ENCODE measurements at places on chromosomes 16 and 17. TPM values are rescaled to one million over a fixed set of nuclear protein-coding genes. Genes with fewer than 3 reads are reported as not detected.
A peak's percentile ranks its signal among the peaks of the same experiment; 100 is the strongest.

- no peaks in the 10 kb centered on the region for H3K27me3 ChIP-seq
- H3K36me3 ChIP-seq: no peaks in the 10 kb centered on the region
- no peak overlapping the region for H3K4me3 ChIP-seq
These were observed 18.0 kb downstream of the CA5A start for GRCh38 chr16:87918338-87918737.

DNA sequence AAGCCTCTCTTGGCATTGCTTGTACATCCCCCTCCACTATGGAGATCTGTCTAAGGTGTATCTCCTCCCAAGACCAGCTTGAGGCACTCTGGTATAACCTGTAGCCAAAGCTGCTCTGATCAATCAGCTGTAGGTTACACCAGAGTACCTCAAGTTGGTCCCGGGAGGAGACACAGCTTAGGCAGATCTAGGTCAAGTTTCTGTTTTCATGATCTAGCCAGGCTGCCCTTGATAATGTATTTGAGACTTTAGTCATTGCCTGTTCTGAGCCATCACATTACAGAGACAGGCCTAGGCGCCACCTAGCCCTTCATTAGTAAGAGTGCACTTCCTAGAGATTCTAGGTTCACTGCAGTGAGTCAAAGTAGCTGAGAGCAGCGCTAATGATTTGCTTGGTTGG lies 31.4 kb downstream of the ASGR1 start:
- H3K4me3 ChIP-seq: no peak overlapping the region
- no peaks in the 10 kb centered on the region for H3K4me1 ChIP-seq
- H3K27ac ChIP-seq: no peak overlapping the region
- H3K27me3 ChIP-seq: no peaks in the 10 kb centered on the region
- no peak for DNase-seq

DNA sequence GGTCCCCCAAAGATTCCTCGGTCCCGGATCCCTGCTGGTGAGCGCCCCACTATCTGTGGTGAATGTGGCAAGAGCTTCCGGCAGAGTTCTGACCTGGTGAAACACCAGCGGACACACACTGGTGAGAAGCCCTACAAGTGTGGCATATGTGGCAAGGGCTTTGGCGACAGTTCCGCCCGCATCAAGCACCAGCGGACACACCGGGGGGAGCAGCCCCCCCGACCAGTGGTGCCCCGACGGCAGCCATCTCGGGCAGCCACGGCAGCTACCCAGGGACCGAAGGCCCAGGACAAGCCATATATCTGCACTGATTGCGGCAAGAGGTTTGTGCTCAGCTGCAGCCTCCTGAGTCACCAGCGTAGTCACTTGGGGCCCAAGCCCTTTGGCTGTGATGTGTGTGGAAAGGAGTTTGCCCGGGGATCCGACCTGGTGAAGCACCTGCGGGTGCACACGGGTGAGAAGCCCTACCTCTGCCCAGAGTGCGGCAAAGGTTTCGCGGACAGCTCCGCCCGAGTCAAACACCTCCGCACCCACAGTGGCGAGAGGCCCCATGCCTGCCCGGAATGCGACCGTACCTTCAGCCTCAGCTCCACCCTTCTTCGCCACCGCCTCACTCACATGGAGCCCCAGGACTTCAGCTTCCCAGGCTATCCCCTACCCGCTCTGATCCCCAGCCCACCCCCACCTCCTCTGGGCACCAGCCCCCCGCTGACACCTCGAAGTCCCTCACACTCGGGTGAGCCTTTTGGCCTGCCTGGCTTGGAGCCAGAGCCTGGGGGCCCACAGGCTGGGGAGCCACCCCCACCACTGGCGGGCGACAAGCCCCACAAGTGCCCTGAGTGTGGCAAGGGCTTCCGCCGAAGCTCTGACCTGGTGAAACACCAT lies 2.8 kb downstream of the ZNF48 start:
- H3K4me3 ChIP-seq: no peak overlapping the region
- no peak for DNase-seq
- H3K36me3 ChIP-seq: peaks cover 11% of the 10 kb centered on the region
- H3K4me1 ChIP-seq: peaks cover 15% of the 10 kb centered on the region
- H3K27ac ChIP-seq: no peak overlapping the region

- H3K27ac ChIP-seq: peak overlapping the region; percentile 35
- no peak for DNase-seq
- H3K27me3 ChIP-seq: no peaks in the 10 kb centered on the region
- no peak overlapping the region for H3K4me3 ChIP-seq
- no peaks in the 10 kb centered on the region for H3K36me3 ChIP-seq
- peaks cover 2% of the 10 kb centered on the region for H3K4me1 ChIP-seq
These were observed 80.8 kb downstream of the GAS7 start for GRCh38 chr17:10117581-10118001.

GRCh38 chr16:7518158-7518557 lies 185.5 kb downstream of the RBFOX1 start:
- H3K27ac ChIP-seq: no peak overlapping the region
- H3K27me3 ChIP-seq: no peaks in the 10 kb centered on the region
- no peaks in the 10 kb centered on the region for H3K36me3 ChIP-seq
- no peak for DNase-seq
- H3K4me1 ChIP-seq: no peaks in the 10 kb centered on the region

GRCh38 chr16:72876981-72877373 lies 171.0 kb downstream of the ZFHX3 start:
- H3K36me3 ChIP-seq: no peaks in the 10 kb centered on the region
- no peak for DNase-seq
- H3K27me3 ChIP-seq: no peaks in the 10 kb centered on the region
- H3K4me3 ChIP-seq: no peak overlapping the region

DNA sequence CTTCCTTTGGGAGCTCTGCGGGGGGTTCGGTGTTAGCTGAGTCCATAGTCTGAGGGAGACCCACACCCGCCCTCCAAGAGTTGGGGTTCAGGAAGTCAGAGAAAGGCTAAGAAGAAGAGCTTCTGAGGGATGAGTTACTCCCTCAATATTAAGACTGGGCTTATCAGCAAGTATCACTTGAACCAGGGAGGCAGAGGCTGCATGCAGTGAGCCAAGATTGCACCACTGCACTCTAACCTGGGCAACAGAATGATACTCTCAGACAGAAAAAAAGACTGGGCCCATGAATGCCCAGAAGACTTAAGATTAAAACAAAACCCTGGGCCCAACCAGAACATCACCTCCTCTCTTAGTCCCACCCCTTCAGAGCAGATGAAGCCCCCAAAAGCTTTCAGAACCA lies 6.0 kb downstream of the NKIRAS2 start:
- no peak for DNase-seq
- peaks cover 17% of the 10 kb centered on the region for H3K36me3 ChIP-seq
- H3K27me3 ChIP-seq: no peaks in the 10 kb centered on the region
- peaks cover 15% of the 10 kb centered on the region for H3K4me1 ChIP-seq
- H3K27ac ChIP-seq: no peak overlapping the region

- H3K36me3 ChIP-seq: no peaks in the 10 kb centered on the region
- H3K27me3 ChIP-seq: no peaks in the 10 kb centered on the region
- no peak overlapping the region for H3K27ac ChIP-seq
- no peak overlapping the region for H3K4me3 ChIP-seq
- no peaks in the 10 kb centered on the region for H3K4me1 ChIP-seq
These were observed 69.2 kb upstream of the DOC2B start for GRCh38 chr17:250487-251300.

- H3K36me3 ChIP-seq: no peaks in the 10 kb centered on the region
- no peak overlapping the region for H3K4me3 ChIP-seq
- no peak for DNase-seq
- H3K27me3 ChIP-seq: no peaks in the 10 kb centered on the region
- H3K27ac ChIP-seq: no peak overlapping the region
- no peaks in the 10 kb centered on the region for H3K4me1 ChIP-seq
These were observed 33.9 kb downstream of the COTL1 start for GRCh38 chr16:84583995-84584394.

The TNS4 gene
- total RNA-seq: 0.20 TPM

The SLFN12 gene
- 10.7 TPM for total RNA-seq

The CIITA gene
- 0.06 TPM for total RNA-seq

The MYH11 gene
- 0.71 TPM for total RNA-seq

The CDK5R1 gene
- 9.9 TPM for total RNA-seq
